Activated CD4-positive, alpha-beta T cell treated with anti-CD3 and anti-CD28 coated beads, Interleukin-2, amount 50 U/mL, for 24 hours (primary cell): ENCODE measurements at places on chromosomes 11 and 22.
A peak's percentile ranks its signal among the peaks of the same experiment; 100 is the strongest.

DNA sequence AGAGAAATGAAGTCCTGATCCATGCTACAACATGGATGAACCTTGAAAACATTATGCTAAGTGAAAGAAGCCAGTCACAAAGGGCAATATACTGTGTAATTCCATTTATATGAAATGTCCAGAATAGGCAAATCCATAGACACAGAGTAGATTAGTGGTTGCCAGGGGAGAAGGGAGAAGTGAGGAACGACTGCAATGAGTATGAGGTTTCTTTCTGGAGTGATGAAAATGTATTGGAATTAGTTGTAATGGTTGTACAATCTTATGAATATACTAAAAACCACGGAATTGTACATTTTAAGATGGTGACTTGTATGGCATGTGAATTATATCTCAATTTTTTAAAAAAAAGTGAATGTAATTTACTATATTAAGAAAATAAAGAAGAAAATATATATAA is 83.1 kb upstream of the GDPD4 start:
- DNase-seq = no peak

- no peak for DNase-seq
Measured at GRCh38 chr11:87548797-87549196, 511.1 kb downstream of the TMEM135 start.

DNA sequence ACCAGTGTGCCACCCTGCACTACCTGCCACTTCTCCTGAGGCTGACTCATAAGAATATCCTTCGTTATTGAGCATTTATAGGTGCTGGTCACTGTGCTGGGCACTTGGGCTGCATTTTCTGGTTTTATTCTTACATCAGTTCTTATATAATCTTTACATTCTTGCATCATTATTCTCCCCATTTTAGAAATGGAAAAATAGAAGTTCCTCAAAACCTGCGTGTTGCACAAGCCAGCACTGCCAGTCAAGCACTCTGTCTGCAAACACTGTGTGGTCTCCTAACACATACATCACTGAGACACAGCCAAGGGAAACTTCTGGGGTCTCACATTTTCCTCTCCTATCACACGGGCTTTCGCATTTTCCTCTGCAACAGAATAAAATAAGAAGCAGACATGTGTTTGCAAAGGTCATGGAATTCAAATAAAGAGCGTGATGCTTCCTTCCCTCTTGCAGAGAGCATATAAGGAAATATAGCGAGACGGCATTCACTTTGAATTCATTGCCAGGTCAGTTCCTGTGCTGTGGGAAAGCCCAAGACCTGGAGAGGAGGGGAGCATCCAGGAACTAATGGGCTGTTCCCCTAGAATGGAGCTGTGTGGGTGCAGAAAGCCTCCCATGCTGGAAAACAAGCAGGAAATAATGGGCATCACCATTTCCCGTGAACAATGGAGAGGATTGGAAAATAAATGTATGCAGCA is 73.9 kb upstream of the SEZ6L start:
- no peak for DNase-seq

DNA sequence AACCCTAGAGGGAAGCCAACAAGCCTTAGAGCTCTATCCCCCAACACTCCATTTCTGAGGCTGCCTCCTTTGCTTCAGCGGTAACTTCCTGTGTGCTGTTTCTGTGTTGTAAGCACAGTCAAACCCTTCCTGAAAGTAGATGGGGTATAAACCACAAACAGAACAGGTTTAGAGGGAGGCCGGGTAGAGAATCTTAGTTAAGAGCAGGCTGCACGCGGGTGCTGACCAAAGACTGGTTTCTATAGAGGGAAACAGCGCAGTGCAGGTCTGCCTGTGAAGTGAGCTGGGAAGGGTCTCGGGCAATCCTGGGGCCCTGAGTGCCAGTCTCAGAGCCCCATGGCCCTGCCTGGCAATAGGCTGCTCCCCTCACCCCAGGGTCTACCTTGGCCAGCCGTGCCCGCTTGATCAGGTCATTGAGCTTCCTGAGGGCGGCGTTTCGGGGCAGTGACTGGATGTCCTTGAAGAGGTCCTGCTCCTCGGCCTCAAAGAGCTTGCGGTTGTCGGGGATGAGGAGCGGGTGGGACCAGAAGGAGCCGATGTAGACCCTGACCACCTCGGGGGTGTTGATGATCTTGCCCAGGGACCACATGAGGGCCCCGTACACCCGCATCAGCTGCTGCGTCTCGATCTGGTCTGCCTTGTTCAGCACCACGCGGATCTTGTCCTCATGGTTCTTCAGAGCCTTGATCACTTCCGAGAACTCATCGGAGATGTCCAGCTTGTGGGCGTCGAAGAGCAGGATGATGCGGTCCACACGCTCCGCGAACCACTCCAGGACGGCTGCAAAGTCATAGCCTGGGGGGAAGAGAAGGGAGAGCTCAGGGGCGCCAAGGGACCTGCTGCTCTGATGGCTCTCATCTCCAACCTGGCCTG is 15.3 kb upstream of the CDC42BPG start:
- peak; percentile 73 for DNase-seq

DNA sequence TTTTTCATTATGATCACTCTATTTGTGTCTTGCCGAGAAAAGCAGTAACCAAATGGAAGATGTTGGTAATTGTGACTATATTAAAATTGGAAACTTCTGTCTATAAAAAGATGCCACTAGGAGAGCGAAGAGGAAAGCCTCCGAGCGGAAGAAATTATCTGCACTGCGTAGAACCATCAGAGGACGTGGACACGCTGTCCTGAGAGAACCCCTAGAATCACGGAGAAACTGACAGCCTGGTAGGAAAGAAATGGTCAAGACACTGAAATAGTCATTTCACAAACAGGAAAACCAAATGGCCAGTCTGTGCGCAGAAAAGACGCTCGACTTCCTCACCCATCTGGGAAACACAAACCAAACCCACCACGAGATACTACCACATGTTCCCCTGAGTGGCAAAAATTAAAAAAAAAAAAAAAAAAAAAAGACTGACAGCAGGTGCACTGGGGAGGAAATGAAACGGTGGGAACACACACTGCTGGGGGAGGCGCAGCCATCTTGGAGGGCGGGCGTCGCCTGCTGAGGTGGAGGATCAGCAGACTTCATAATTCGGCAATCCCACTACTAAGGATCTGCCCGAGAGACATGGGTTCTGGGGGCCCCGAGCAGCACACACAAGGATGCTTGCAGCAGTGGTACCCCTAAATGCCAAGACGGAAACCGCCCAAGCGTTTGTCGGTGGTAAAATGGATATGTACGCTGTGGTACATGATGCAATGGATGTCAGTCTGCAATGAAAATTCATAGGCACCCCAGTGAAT is 21.3 kb downstream of the IFITM10 start:
- no peak for DNase-seq

GRCh38 chr11:64603411-64604110 is 12.5 kb downstream of the SLC22A12 start:
- no peak for DNase-seq

GRCh38 chr22:28750471-28750881 is 8.6 kb downstream of the HSCB start:
- no peak for DNase-seq

DNA sequence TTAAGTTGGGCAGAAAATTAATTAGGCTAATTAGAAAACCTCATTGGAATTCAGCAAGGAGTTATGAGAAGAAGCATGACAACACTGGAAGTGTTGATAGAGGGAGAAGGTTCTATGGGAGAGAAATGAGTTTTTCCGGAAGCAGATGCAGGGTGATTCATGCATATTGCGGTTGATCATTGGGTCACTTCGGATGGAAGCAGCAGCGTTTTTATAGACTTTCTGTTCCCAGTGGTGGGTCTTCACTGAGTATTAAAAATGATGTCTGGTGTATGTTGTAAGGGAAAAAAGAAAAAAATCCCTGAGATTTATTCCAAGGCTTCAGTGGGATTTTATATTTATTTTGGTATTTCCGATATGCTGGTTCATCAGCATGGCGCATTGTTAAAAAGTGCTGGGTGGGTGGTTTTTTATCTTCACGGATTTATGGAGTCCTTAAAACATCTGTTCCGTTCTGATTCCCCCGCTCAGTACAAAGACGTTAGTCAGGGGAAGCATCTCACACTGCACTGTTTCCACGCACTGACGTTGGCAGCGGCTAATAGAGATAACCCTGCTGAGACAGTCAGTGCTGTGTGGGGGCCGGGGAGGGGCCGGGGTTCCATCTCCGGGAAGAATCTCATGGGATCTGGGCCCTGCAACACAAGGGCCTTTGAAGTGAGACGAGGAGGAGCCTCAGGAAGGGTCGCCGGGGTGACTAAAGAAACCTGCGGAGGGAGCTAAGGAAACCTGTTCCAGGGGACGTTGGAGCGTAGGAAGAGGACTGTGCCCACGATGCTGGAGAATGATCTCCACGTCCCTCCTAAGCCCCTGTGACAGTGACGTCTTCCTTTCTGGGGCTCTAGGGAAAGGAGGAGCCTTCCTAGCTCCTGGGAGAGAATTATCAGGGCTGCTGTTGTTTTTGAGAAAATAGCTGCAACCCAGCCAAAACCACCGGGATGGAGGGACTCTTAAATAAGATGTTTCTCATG is 390.0 kb downstream of the NTM start:
- DNase-seq = no peak

GRCh38 chr11:116689413-116690127 is 83.2 kb downstream of the BUD13 start:
- DNase-seq = no peak
